Activated CD8-positive, alpha-beta memory T cell treated with anti-CD3 and anti-CD28 coated beads for 1 hour (primary cell): ENCODE measurements at places on chromosomes 13 and 19.

DNA sequence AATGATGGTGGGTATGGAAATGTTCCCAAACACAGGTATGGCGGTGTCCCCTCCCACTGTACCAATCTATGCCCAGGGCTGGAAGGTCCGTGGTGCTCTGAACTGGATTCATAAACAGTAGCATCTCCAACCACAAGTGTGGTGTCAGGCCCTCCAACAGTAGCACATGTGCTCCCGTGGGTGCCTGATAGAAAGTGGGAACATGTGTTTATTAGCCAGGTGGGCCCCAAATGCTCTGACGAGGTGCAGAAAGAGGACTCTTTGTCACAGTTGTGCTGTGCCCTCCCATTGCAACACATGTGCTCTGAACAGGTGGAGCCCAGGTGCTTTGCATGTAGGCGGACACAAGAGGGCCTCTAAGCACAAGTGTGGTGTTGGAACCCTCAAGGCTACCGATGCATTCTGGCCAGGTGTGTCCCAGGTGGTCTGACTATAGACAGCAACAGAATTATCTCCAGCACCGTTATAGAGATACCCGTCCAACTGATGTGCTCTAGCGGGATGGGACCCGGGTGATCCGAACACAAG is 75.4 kb upstream of the ZNF30 start:
- no peak for DNase-seq

DNA sequence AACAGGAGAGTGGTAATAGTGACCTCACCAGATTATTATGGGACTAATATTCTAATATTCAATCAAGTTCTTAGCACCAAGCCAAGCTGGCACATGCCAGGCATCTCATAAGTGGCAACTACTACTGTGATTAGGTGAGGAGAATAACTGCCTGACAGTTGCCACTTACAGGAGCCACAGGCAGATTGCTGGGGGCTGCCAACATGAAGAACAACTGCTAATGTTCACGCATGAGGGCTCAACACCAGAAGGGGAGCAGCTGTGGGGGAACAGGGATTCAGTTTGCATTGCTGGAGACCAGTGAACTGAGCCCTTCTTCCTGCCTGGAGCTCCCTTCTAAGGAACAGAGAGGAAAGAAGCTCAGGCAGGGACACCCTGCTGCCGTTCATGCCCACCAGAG is 504.5 kb downstream of the FOXO1 start:
- DNase-seq: no peak

GRCh38 chr13:40672765-40673397 is 6.4 kb upstream of the FOXO1 start:
- DNase-seq: no peak

DNA sequence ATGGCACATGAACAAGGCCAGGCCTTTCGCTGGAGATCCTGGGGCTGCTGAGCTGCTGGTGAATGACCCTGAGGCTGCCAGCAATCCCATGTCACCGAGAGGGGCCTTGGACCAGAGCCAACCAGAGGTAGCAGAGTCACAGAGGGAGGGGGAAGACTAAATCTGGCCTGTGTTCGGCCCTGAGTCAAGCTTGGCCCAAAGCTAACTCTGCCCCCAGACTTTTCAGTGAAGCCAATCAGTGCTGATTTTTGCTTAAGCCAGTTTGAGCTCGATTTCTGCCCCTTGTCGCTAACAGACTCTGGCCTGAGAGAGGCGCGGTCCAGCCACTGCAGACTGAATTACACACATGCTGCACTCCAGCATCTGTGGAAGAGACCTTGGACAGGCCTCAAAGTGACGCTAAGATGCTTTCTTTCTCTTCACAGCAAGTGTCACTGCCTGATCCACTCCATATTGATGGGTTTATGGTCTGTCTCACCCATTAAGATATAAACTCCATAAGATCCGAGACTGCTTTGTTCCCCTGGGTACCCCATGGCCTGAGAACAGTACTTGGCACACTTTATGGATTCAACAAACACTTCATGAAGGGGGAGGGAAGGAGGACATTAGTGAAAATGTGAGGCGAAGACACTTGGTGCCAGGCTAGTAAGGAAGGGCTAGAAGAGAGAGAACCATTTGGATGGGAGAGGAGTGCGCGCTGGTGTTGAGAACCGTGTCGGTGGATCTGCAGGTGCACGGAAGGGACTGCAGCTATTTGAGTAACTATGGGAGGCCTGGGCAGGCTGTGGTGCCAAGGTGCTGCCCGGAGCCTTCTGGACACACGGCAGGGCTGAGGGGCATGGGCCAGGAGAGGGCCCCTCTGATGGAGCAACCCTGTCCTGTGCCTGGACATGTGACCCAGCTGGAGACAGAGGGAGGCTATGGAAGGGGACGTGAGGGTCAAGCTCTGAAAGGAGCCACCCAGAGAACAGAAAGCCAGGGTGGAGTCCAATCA is 17.6 kb downstream of the RANBP3 start:
- DNase-seq: no peak

GRCh38 chr19:49129238-49129583 is 9.9 kb downstream of the PPFIA3 start:
- DNase-seq: no peak

DNA sequence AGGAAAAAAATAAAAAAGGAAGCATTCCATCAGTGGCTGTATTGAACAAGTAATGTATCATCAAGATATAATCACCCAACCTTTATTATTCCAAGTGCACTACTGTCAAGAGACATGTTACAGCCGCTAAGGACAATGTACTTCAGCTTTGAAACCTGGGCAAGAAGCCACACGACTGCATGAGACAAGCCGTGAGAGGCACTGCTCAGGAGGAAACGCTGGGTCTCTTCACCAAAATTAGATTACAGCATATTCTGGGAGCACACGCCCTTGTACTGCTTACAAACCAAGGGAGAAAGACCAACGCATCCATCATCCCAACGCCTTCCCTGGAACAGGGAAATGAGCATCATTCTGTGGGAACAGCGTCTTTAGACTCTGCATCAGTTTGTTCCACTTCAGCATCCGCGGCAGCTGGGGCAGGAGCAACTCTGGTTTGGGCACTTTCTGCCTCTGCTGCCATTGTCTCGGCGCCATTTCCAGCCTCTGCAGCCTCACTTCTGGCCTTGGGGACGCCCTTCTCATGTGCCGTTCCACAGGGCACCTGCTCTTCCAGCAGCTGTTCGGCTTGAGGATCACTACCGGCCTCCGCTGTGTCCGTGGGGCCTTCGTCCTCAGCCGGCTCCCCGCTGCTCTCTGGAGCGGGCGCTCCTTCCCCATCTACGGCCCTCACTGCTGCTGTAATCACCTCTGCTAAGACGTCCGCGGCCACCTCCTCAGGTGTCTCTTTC is 22.4 kb upstream of the BRD4 start:
- DNase-seq: no peak

DNA sequence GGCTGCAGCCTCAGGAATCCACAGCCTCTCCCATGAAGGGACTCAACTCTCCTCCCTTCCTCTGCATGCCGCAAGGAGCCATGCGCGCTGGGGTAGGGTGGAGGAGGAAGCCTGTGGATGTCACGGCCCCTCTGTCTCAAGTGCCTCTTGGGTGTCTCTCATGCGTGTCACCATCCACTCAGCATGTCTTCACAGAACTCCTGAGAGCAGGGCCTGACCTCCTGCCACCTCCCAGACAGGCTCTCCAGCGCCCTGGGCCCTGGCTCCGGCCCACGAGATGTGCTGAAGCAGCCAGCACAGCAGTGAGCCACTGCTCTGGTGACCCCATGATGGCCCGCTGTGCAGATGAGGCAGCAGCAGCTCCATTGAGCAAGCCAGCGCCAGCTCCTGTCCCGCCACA is 25.9 kb upstream of the SPACA7 start:
- no peak for DNase-seq

DNA sequence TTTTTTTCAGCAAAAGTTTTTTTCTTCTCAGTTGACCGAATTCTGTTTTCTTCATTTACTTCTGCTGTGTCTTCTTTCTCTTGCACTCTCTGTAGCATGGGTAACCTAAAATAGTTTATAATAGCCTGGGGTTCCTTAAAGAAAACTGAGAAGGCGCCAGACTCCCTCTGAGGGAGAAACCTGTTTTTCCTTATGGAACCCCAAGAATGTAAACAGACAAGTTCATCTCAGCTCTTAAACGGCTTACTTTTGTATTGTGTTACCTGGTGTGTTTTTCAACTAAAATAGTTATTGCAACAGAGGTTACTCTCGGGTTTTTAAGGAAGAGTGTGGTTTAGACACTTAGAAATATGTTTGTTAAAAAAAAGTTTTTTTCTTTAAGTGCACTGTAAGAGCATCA is 23.8 kb upstream of the TM9SF2 start:
- no peak for DNase-seq

GRCh38 chr13:48715977-48716376 is 62.2 kb downstream of the CYSLTR2 start:
- no peak for DNase-seq

- no peak for DNase-seq
Observed at GRCh38 chr19:44712864-44713515, 14.0 kb downstream of the CEACAM16 start.

GRCh38 chr13:40615619-40616018 is 50.8 kb downstream of the FOXO1 start:
- no peak for DNase-seq

DNA sequence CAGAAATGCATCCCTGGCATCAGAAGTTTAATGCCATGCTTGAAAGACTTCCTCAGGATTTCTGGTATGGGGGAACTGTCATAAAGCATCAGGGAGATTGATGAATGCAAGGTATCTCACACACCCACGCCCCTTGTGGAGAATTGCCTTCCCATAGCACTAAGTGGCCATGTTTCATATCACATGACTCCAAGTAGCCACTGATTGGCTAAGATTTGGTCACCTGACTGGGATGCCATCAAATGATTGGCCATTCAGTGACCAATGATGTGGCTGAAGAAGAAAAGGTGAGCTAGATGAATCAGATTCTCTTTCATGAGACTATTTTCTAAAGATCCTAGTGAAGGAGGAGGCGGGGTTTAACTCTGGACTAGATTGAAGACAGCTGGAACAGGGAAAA is 7.3 kb downstream of the KLK8 start:
- DNase-seq: no peak

DNA sequence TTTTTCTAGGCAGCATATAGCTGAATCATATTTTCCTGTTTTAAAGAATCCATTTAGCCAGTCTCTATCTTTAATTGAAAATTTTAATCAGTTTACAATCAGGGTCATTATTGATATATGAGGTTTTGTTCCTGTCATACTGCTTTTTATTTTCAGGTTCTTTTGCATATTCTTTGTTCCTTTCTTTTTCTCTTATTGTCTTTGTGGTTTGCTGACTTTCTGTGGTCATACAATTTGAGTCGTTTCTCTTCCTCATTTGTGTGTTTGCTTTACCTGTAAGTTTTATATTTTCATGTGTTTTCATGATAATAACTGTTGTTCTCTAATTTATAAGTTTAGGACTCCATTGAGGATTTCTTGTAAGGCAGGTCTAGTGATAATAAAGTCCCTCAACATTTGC is 812.6 kb downstream of the DACH1 start:
- no peak for DNase-seq

GRCh38 chr13:110716247-110716515 is 2.7 kb downstream of the ING1 start:
- DNase-seq: no peak

DNA sequence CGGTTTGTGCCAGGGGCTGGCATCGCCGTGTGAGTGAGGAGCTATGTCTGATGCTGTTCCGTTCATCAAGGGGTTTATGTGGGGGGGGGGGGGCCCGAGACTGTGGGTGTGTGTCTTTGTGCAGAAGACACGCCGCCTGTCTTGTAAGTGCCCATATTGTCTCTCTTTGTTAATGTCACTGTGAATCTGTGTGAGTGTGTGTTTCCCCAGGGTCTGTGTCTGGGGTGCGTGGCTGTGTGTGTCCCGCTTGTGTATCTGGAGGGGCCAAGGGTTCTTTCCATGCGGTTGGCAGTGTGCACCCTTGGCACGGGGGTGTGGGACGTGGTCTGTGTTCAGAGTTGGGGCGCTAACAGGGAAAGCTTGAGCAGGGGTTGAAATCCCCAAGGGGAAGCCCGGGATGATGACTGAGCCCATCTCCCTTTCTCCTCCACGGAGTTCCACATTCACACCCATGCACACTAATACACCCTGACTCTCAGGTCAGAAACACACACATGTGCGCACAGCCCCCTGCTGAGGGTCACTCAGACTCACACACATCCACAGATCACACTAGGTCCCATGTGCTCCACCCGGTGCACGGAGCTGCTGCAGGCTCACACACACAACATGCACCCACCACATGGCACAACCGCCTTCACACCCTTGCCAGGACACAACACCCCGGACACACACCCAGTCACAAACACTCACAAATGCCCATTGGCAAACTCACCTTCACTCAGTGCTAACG is 1.8 kb downstream of the NCAN start:
- no peak for DNase-seq

DNA sequence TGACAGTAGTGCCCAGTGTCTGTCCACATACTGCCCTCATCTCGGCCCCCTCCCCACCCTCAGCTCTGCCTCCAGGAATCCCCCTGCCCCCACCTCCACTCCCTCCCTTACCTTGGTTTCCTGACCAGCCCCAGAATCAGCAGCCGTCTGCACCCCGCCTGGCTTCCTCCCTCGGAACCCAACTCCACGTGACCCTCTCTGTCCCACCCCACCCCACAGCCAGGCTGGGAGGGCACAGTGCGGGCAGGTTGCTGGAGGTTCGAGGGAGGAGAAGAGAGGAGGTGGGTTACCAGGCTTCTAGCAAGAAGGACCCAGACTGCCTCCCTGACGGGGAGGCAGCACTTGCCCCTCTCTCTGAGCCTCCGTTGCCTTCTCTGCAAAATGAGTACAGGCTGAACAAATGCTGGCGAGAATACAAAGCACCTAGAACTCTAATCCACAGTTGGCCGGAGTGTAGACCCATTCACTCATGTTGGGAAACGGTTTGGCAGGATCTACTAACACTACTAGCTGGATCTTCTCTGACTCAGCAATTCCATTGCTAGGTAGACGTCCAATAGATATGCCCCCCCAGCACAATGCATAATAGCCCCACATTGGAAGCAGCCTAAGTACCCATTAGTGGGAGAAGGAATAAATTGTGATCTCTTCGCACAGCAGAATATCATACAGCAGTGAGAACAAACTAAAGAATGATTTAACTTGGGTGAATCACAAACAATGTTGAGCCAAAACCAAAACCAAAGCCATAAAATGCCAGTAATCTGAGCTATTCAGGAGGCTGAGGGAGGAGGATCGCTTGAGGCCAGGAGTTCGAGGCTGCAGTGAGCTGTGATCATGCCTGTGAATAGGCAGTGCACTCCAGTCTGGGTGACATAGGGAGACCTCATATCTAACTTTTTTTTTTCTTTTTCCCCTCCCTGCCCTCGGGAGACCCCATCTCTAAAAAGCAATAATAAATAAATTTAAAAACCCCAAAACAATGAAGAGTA is at the start of gene RASAL3:
Gene RASAL3, minus strand, starts transcription at position 151 of the 992 bp plus-strand sequence. CDS start 186 bp downstream, outside the sequence.
- DNase-seq: peak; percentile 48

DNA sequence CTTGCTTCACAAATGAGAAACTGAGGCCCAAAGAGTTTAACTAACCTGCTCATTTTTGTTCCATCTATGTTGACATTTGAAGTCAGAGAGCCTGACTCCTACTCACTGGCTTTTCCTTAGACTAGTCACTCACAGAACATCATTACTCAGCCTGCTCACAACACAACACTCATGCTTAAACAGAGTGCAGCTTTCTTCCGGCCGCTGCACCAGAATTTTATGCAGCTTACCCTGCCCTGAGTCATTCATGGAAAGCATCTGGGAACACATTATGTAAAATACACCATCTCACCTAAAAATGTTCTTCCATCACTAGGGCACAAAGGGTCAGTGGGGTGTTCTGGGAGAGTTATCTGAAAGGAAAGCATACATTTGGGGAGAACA is 303.4 kb downstream of the SPRY2 start:
- DNase-seq: no peak
